ENCODE measurements at places on chromosomes 1 and 21.

- peak; percentile 64 for DNase-seq
Measured at GRCh38 chr1:53134961-53135734, 7.3 kb downstream of the SLC1A7 start.

GRCh38 chr1:111364690-111365089 is 62.8 kb downstream of the OVGP1 start:
- DNase-seq, result no peak

- DNase-seq, result peak; percentile 88
Measured at GRCh38 chr1:212618466-212619210, 10.1 kb downstream of the ATF3 start.

GRCh38 chr1:227234998-227235405 is 83.3 kb downstream of the CDC42BPA start:
- peak; percentile 36 for DNase-seq

DNA sequence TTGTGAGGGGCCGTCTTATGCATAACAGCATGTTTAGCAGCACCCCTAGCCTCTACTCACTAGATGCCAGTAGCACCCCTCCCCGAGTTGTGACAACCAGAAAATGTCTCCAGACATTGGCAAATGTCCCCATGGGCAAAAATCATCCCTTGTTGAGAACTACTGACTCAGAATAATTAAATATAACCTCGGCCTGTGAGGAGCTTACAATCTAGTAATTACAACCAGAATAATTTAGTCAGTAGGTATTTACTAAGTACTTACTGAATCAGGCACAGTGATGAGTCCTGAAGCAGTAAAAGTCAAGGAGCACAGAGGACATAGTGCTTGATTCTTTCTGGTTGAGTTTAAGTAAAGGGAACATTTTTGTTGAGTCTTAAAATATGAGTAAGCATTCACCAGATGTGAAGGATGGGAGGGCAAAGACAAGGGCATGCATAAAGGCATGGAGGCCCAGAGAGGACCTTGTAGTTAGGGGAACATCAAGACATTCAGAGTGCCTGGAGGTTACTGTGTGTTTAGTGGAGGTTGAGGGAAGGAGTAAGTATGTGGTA is 44.1 kb upstream of the KCNQ4 start:
- DNase-seq, result no peak

GRCh38 chr21:17472592-17473271 is 40.1 kb upstream of the CXADR start:
- no peak for DNase-seq

- DNase-seq, result no peak
Measured at GRCh38 chr1:8410791-8411190, 92.9 kb downstream of the SLC45A1 start.

Data from retinal pigment epithelial cell (primary cell).